ENCODE measurements at places on chromosomes 1 and 21.

- no peak for DNase-seq
Measured at GRCh38 chr1:212074313-212074712, 38.8 kb downstream of the DTL start.

GRCh38 chr1:211320980-211321379 lies 5.7 kb upstream of the TRAF5 start:
- DNase-seq, result no peak

- no peak for DNase-seq
Measured at GRCh38 chr1:8133657-8134430, 107.7 kb upstream of the ERRFI1 start.

DNA sequence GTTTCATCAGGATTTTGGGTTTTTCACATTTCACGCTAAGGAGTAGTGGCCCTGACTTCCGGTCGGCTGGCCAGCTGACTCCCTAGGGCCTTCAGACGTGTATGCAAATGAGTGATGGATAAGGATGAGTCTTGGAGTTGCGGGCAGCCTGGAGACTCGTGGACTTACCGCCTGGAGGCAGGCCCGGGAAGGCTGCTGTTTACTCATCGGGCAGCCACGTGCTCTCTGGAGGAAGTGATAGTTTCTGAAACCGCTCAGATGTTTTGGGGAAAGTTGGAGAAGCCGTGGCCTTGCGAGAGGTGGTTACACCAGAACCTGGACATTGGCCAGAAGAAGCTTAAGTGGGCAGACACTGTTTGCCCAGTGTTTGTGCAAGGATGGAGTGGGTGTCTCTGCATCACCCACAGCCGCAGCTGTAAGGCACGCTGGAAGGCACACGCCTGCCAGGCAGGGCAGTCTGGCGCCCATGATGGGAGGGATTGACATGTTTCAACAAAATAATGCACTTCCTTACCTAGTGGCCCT lies 23.1 kb upstream of the TNFRSF1B start:
- no peak for DNase-seq

- DNase-seq, result no peak
Measured at GRCh38 chr1:204142032-204142974, 9.5 kb downstream of the ETNK2 start.

DNA sequence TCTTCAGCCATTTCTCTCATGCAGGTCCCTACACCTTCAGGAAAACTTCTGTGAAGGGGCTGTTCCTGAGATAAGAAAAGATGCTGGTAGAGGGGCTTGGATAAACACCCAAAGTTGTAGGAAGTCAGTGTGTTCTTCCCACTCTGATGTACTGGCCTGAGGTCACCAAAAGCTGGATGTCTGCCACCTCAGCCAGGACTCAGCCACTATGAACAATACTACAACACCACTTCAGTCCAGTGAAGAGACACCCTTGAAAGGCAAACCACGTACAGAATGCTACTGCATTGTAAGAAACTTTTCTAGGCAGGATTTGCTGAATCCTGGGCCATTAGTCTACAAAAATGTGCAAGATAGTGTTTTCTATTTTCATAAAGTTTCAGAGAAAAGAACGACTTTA lies 2.4 kb downstream of the PTPN14 start:
- DNase-seq, result no peak

DNA sequence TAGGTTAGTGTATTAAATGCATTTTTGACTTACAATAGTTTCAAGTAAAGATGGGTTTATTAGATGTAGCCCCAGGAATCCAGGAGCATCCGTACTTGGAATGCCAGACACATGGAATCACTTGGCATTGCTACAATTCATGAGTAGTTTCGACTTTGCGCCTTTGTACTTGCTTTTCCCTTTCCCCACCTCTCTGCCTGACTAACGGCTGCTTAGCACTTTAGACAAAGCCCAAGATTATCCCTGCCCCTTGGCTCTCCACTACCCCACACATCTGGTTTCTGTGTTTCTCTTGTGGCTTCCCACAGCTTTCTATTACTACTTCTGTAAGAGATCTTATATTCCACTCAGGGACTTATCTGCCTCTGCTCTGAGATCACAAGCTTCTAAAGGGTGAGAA lies 397.7 kb upstream of the POU3F1 start:
- no peak for DNase-seq

- no peak for DNase-seq
Measured at GRCh38 chr1:38392861-38393260, 346.3 kb upstream of the POU3F1 start.

- DNase-seq, result no peak
Measured at GRCh38 chr1:184556665-184557064, 169.8 kb downstream of the C1orf21 start.

GRCh38 chr1:202107321-202107761 lies 15.4 kb upstream of the GPR37L1 start:
- no peak for DNase-seq

- DNase-seq, result no peak
Measured at GRCh38 chr1:245859493-245860114, 647.5 kb downstream of the SMYD3 start.

DNA sequence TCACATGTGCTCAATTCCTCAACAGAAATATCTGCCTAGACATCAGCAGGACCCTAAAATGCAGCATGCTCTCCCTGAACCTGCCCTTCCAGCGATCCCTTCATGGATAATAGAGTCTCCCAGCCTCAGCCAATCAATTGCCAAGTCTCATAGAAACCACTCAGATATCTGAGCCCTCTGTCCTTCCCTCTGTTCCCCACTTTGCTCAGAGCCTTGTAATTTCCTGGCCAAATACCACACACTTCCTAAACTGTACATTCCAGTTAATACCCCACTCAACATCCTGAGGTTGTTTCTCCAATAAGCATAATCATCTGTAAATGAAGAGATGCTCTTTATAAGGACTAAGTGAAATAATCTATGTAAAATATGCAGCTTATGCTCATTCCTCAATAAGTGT lies 59.3 kb upstream of the PTGFRN start:
- no peak for DNase-seq

DNA sequence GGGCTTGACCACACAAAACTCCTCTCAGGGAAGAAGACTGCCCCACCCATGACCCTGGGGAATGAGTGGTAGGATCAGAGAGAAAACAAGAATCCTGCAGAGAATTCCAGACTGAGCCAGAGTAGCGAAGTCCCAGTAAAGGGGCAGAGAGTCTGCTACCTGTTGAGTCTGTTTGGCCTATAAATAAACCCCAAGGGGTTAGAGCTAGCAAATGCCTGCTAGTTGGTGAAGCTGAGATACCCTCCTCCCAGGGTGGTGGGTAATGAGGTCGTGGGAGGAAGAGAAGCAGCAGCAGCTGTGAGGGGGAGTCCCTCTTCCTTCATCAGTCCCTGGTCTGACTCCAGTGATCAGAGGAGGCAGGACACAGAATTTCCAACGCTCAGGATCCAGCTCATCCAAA lies 2.5 kb downstream of the TRAF3IP3 start:
- DNase-seq, result no peak

DNA sequence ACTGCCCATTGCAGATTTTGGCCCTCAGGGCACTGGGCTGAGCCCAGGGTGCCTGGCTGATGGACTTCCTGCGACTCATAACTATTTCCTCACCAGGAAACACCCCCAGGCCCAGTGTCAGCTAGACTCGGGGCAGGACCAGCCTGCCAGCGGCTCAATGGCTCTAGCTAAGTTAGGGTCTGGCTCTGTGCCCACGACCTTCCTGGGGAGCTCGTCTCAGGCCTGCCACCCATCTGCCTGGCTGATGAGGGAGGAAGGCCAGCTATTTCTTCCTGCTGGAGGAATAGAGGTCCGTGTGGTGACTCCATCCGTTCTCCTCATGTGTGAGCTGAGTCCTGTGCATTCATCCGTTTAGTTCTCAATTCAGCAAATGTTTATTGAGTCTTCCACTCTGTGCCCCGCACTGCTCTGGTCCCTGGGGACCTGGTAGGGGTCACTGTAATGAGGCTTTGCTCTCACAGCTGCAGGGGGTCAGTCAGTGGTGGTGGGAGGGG lies 44.5 kb downstream of the KIRREL1 start:
- DNase-seq, result no peak
